ENCODE measurements at places on chromosomes 7 and 10.

- no peak for DNase-seq
Observed at GRCh38 chr7:135706858-135707569, 21.0 kb downstream of the SLC13A4 start.

- DNase-seq: no peak
Observed at GRCh38 chr7:103947026-103947655, 42.3 kb downstream of the RELN start.

GRCh38 chr10:119505131-119505551, 37.4 kb downstream of the RGS10 start:
- no peak for DNase-seq

DNA sequence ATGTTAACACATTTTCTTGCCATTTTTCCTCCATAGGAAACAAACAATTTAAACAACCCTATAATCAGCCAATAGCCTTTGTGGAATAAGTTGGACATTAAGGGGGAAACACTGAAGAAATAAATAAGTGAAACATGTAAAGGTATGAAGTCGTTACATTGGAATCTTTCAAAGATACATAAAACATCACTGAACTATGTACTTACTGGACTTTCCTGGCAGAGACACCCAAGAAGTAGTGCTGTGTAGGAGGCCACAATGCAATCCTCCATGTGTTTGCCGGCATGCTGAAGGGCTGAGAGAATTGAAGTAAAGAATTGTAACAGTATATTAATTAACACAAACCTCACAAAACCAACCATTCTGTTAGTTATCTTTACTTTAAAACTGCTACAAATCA, 76.5 kb upstream of the GRID1 start:
- DNase-seq: no peak

GRCh38 chr10:11581213-11581612, 30.2 kb downstream of the USP6NL start:
- no peak for DNase-seq

DNA sequence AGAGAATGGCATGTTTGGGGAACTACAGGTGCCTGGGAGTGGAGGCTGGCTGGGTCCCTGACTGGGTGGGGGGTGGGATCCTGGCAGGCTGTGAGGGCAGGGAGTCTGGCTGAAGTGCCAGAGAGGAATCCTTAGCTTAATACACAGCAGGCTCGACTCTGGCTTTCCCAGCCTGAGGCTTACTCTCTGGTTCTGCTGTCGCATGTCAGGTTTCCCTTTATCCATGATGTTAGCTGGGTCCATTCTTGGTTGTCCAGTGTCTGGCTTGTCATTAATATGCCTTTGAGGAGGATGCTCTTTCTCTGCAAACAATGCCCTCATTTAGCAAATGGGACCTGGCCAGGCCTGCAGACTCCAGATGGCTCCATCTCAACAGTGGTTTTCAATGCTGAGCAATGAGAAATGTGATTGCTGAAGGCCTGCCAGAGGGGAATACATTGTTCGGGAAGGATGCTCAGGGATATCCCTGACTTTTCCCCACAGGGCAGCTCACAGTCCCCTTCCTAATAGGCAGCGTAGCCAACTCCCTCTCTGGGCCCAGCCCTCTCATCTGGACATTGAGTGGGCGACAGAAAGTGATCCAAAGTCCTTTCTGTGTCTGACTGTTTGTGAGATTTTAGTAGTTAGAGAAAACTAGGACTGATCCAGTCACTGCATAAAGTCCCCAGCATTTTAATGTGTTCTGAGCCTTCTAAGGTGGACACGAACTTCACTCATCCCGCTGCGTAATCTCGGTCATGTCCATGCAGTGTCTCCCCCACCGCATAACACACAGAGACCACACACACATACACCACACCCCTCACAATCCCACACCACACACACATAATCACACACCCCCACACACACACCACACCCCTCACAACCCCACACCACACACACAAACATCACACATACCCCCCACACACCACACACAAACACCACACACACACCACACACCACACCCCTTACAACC, 124.9 kb downstream of the ANLN start:
- DNase-seq: no peak

DNA sequence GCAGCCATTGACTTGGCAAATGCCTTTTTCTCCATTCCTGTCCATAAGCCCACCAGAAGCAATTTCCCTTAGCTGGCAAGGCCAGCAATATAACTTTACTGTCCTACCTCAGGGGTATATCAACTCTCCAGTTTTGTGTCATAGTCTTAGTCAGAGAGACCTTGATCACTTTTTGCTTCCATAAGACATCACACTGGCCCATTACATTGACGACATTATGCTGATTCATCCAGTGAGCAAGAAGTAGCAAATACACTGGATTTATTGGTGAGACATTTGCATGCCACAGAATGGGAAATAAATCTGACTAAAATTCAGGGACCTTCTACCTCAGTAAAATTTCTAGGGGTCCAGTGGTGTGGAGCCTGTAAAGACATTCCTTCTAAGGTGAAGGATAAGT, 649.7 kb upstream of the ANKRD30A start:
- DNase-seq: no peak

DNA sequence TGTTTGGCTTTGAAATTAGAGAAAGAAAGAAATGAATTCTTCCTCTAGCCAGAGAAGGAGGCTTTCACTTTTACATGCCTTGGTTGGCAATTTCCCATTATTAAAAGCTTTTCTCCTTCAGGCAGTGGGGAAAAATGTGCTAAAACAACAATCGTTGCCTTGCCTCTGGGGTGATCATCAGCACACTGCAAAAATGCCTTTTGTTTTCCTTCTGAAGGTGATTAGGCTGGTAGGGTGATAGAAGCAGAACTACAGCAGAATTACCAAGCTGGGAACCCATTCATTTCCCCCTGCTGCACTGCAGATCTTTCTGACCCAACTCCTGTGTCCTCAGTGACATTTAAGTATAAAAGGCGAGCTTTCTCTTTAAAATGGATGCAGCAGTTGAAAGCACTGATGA, 22.2 kb downstream of the ANK3 start:
- DNase-seq: no peak

DNA sequence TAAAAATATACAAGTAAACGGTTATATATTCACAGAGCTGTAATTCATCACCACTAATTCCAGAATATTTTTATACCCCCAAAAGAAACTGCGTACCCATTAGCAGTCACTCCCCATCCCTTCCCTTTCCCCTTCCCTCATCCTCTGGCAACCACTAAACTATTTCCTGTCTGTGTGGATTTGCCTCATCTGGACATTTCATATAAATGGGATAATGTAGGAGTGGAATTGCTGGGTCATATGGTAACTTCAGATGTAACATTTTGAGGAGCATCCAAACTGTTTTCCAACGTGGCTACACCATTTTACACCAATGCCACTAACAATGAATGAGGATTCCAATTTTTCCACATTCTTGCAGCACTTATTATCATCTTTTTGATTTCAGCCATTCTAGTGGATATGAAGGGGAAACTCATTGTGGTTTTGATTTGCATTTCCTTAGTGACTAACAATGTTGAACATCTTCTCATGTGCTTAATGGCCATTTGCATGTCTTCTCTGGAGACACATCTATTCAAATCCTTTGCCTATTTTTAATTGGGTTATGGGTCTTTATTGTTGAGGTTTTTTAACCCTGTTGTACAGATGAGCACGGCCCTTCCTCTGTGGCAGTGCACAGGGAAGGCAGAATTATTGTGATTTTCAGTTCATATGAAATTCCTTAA, 79.2 kb downstream of the RBM20 start:
- DNase-seq: no peak

- no peak for DNase-seq
Observed at GRCh38 chr7:95441042-95441823, 6.4 kb upstream of the PON2 start.

DNA sequence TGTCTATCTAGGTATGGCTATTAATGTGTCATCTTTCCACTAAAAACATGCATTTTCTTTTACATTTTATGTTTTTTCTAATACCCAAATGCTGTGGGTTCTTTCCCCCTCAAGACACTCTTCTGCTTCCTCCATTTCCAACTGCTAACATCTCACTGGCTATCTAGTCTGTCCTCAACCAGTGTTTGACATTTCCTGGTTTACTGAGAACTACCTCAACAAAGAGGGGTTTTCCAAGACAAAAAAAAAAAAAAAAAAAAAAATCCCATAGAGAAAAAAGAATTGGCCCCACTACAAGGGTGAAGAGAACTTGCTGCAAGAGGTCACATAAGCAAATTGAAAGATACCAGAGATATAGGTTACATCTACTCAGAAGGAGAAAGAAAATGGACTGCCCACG, 359.7 kb downstream of the CRPPA start:
- no peak for DNase-seq

GRCh38 chr7:29360633-29361625, 166.4 kb downstream of the CHN2 start:
- no peak for DNase-seq

- no peak for DNase-seq
Observed at GRCh38 chr7:126856691-126857291, 395.9 kb downstream of the GRM8 start.

GRCh38 chr10:28432210-28432676, 100.7 kb upstream of the WAC start:
- peak; percentile 21 for DNase-seq

- no peak for DNase-seq
Observed at GRCh38 chr7:108010377-108010776, 7.4 kb upstream of the LAMB1 start.

- no peak for DNase-seq
Observed at GRCh38 chr7:129898007-129898406, 54.8 kb downstream of the UBE2H start.

DNA sequence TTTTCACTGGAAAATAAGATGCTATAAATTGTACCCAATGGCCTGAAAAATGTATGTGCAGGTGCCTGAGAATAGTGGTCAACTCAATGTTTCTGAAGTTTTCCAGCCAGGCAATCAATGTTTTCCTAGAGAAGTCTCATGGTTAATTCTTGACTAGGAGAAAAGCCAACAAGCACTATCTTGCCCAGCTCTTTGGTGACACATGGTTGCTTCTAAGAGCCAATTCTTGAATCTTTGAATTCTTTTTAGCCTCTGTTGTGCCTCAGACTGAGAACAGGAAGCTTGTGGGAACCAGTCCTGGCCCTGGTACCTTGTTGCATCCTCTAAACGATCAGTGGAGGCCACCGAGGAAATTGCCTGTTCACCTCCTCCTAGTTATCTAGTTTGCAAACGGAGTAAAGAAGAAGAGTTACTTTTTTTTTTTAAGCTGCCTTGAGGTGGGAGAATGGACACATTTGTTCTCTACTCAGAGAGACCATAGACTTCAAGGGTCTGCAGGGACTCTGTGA, 144.0 kb upstream of the MKLN1 start:
- DNase-seq: no peak

DNA sequence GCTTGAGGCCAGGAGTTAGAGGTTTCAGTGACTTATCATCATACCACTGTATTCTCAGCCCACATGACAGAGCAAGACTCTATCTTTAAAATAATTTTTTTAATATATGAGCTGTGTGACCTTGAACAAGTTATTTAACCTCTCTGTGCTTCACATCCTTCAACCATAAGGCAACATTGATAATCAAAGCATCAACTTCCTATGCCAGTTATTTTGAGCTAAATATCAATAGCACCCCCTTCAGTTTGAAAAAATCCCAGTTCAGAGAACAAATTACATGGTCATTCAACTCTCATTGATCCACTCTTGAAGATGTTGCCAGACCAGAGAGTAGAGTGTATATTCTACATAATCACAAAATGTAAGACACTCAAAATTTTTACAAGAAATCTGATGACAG, 53.0 kb downstream of the ASNS start:
- DNase-seq: no peak

DNA sequence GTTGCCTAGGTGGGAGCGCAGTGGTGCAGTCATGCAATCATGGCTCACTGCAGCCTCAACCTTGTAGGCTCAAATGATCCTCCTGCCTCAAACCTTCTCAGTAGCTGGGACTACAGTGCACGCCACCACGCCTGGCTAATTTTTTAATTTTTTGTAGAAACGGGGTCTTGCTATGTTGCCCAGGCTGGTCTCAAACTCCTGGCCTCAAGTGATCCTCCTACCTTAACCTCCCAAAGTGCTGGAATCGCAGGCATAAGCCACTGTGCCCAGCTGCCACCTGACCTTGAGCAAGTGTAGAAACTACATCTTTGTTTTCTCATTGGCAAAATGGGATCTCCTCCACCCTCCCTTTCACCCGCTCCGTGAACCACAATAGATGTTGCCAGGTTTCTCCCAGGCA, 15.0 kb upstream of the MYH16 start:
- no peak for DNase-seq

GRCh38 chr10:125662584-125662983, 20.4 kb downstream of the TEX36 start:
- DNase-seq: no peak

GRCh38 chr10:7297094-7297493, 113.7 kb downstream of the SFMBT2 start:
- no peak for DNase-seq

GRCh38 chr7:95960706-95961244, 188.4 kb downstream of the DYNC1I1 start:
- no peak for DNase-seq

GRCh38 chr7:50684713-50685075, 98.0 kb downstream of the GRB10 start:
- DNase-seq: no peak

DNA sequence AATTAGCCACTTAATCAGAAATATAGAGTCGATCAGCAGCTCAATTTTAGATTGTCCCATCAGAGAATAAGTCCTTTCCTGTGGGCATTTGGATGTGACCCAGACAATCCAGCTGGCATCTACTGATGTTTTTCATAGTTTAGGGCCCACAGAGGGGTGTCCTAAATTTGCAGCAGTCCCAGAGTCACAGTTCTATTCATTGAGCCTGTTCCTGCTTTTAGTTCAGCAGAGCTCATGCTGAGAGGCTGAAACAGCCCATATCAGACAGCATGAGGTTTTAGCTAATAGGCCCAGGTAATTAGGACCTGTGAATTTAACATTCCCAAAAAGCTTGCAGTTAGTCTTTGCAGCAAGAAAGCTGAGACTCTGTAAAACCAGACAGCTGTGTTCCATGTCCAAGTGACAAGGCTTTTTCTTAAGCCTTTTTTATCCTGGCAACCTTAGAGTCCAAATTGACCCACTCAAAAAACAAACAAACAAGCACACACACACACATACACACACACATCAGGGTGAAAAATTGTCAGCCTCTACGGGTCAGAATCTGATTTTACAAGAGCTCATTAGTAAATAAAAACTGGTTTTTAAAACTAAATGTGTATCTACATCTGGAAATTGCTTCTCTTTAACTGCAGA, 33.7 kb downstream of the ANKIB1 start:
- no peak for DNase-seq

GRCh38 chr10:33487014-33487776, 152.7 kb upstream of the NRP1 start:
- DNase-seq: no peak

GRCh38 chr7:112082306-112082705, 123.9 kb downstream of the DOCK4 start:
- DNase-seq: no peak

GRCh38 chr7:150375662-150376521, 3.2 kb upstream of the ZNF775 start:
- no peak for DNase-seq

DNA sequence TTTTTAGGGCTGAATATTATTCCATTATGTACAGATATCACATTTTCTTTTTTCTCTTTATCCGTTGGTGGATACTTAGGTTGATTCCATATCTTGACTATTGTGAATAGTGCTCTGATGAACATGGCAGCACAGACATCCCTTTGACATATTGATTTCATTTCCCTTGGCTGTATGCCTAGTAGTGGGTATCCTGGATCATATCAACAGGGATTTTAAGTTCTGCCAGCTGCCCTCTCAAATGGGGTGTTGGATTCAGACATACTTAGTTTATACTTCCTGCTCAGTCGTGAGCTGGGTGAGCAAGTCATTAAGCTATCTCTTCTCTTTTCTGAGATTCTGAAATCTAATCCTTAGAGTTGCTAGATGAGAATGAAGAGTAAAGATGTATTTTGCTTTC, 139.6 kb upstream of the SORCS3 start:
- DNase-seq: no peak
